ENCODE measurements at places on chromosomes 5 and 9. TPM values are rescaled to one million over a fixed set of nuclear protein-coding genes. Genes with fewer than 3 reads are reported as not detected.

Gene NR2F1-AS1
- total RNA-seq, result 0.13 TPM

GRCh38 chr9:71285191-71285656 lies 163.8 kb upstream of the TRPM3 start:
- no peak overlapping the region for H3K27ac ChIP-seq
- no peaks in the 10 kb centered on the region for H3K4me1 ChIP-seq
- H3K36me3 ChIP-seq, result no peaks in the 10 kb centered on the region

- H3K27me3 ChIP-seq, result peaks cover 33% of the 10 kb centered on the region
- no peak overlapping the region for H3K27ac ChIP-seq
- H3K4me3 ChIP-seq, result no peak overlapping the region
- no peaks in the 10 kb centered on the region for H3K36me3 ChIP-seq
- H3K4me1 ChIP-seq, result no peaks in the 10 kb centered on the region
These were observed 271.1 kb upstream of the MVB12B start for GRCh38 chr9:126055381-126055985.

DNA sequence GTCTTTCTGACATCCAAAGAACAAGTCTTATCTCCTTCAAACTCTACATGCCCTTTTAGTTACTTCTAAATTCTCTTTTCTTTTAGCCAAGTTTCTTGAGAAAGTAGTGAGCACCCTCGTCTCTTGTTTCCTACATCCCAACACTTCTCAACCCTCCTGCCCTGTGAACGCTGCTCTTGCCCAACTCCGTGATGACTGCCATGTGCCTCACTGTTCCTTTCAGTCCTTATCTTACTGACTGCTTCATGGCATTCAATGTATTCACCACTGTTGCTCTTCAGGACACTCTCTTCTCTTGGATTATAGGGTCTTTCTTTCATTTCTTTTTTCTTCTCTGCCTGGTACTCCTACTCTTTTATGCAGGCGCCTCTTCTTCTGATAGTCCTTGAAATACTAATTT lies 14.8 kb downstream of the C9 start:
- no peak for DNase-seq
- no peaks in the 10 kb centered on the region for H3K36me3 ChIP-seq
- no peaks in the 10 kb centered on the region for H3K4me1 ChIP-seq
- H3K27ac ChIP-seq, result no peak overlapping the region
- no peak overlapping the region for H3K4me3 ChIP-seq
- no peaks in the 10 kb centered on the region for H3K27me3 ChIP-seq

Gene PCDHB15
- 0.42 TPM for total RNA-seq

DNA sequence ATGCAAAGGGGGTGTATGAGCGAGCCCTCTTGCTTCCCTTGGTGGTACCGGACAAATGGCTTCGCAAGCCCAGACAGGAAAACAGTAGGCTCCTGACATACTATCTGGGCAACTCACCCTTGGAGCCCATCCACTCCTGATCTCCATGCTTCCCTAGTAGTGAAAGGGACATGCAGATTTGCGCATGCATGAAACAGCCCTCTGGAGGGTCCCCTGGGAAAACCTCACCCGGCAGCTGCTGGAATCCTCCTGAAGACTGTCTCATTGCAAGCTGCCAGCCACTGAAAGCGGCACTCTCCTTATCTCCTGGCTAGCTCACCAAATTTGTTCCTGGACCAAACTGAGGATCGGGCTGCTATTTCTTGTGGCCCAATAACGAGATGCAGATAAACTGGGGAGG lies 10.2 kb downstream of the ZNF169 start:
- H3K27ac ChIP-seq, result no peak overlapping the region
- no peaks in the 10 kb centered on the region for H3K36me3 ChIP-seq
- no peaks in the 10 kb centered on the region for H3K4me1 ChIP-seq
- no peak for DNase-seq

GRCh38 chr5:136031711-136032110 lies 2.9 kb downstream of the TGFBI start:
- no peak overlapping the region for H3K4me3 ChIP-seq
- peaks cover 58% of the 10 kb centered on the region for H3K4me1 ChIP-seq
- DNase-seq, result no peak
- no peaks in the 10 kb centered on the region for H3K27me3 ChIP-seq

DNA sequence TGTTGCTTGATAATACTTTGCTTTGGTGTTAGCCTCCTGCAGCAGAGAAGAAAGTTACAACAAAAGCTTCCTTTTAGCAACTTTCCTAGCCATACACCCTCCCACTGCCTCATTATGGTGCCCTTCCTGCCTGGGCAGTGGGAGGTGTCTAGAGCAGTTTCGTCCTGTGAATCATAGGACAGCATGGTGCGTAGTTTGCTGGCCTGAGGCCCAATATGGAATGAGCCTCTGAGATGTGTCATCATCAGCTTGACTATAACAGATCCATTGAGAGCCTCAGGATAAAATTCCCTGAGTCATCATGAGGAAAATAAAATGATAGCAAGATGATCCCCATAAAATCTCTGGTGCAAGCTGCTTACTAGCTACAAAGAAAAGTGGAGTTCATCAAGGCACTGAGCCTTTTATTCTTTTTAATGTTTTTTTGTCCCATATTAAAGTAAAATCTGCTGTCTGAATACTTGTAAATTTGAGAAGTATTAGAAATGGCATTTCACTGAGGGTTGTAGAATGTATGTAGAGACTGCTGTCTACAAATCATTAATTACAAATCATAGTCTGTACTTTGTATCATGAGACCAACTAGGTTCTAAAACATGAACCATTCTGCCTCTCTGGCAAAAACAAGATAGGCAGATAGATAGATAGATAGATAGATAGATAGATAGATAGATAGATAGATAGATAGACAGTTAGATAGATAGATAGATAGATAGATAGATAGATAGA lies 303.0 kb upstream of the PDE4D start:
- no peaks in the 10 kb centered on the region for H3K36me3 ChIP-seq
- no peaks in the 10 kb centered on the region for H3K27me3 ChIP-seq
- H3K27ac ChIP-seq, result no peak overlapping the region
- DNase-seq, result no peak

DNA sequence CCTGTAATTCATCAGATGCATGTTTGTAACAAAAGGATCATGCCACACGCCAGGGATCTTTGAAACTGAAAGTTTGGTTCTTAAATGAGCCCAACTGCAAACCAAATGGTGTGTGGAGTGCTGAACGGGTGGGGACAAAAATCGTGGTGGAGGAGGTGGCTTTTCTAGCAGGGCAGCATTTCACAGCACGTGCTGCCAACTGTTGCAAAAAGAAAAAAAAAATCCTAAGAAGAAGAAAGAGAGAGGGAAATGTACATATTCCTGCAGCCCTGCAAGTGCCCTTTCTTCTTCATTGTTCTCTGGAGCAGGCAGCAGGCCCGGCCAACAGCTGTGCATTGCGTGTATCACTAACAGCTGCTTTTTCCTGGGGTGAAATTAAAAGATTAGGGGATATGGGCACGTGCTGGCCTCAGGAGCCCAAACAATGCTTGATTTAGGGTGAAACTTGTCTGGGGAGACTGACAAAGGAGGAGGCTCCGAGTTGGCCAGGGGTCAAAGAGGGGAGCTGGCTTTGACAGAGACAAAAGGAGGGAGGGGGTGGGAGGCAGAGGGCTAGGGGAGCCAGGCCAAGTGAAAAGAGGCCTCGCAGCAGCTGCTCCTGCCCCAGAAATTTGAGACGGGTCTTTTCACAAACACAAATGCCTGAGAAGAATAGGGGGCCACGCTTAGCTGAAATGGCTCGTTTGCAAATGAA lies 73.0 kb downstream of the GADD45G start:
- no peaks in the 10 kb centered on the region for H3K27me3 ChIP-seq
- no peaks in the 10 kb centered on the region for H3K36me3 ChIP-seq
- no peak overlapping the region for H3K4me3 ChIP-seq
- H3K27ac ChIP-seq, result no peak overlapping the region

Gene DOCK8
- 2.8 TPM for total RNA-seq

DNA sequence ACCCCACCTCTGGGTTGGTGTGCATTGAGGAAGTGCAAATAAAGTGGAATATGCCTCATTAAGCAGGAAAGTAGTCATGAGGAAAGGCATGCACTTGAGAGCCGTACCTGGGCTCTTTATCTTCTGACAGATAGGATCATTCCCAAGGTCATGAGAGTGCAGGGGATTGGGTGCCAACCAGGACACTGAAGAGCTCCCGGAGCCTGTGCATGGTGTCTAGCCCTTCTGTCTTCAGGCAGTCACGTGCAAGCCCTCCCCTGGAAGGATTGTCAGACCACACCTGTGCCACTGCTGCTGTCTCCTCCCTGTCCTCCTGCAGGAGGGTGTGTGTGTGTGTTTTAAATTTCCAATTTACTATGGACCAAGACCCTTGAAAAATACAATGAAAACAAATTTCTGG lies 69.6 kb downstream of the PDE8B start:
- no peaks in the 10 kb centered on the region for H3K4me1 ChIP-seq
- H3K27ac ChIP-seq, result no peak overlapping the region
- H3K36me3 ChIP-seq, result no peaks in the 10 kb centered on the region
- no peak overlapping the region for H3K4me3 ChIP-seq
- no peaks in the 10 kb centered on the region for H3K27me3 ChIP-seq

DNA sequence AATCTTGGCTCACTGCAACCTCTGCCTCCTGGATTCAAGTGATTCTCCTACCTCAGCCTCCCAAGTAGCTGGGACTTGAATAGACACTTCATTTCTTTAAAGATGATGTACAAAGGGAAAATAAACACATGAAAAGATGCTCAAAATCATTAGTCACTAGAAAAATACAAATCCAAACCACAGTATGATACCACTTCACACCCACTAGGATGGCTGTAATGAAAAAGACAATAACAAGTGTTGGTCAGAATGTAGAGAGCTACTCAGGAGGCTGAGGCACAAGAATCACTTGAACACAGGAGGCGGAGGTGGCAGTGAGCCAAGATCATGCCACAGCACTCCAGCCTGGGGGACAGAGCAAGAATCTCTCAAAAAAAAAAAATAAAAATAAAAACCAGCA lies 13.0 kb downstream of the F2RL2 start:
- no peak overlapping the region for H3K4me3 ChIP-seq
- H3K27me3 ChIP-seq, result no peaks in the 10 kb centered on the region
- H3K4me1 ChIP-seq, result no peaks in the 10 kb centered on the region
- no peak for DNase-seq
- H3K36me3 ChIP-seq, result no peaks in the 10 kb centered on the region
- no peak overlapping the region for H3K27ac ChIP-seq

Gene SH3GL2
- total RNA-seq, result not detected

GRCh38 chr5:176747670-176748072 lies 62.7 kb upstream of the UNC5A start:
- H3K27me3 ChIP-seq, result peaks cover 46% of the 10 kb centered on the region
- H3K4me3 ChIP-seq, result no peak overlapping the region
- no peaks in the 10 kb centered on the region for H3K36me3 ChIP-seq
- DNase-seq, result no peak
- H3K27ac ChIP-seq, result no peak overlapping the region

Gene PTPA
- total RNA-seq, result 71.6 TPM

- H3K36me3 ChIP-seq, result no peaks in the 10 kb centered on the region
- H3K27me3 ChIP-seq, result no peaks in the 10 kb centered on the region
- H3K4me1 ChIP-seq, result no peaks in the 10 kb centered on the region
- H3K4me3 ChIP-seq, result no peak overlapping the region
These were observed 188.5 kb upstream of the SNX2 start for GRCh38 chr5:122586351-122586750.

Gene SV2C
- total RNA-seq, result not detected
